ENCODE measurements at places on chromosomes 11 and 22.

DNA sequence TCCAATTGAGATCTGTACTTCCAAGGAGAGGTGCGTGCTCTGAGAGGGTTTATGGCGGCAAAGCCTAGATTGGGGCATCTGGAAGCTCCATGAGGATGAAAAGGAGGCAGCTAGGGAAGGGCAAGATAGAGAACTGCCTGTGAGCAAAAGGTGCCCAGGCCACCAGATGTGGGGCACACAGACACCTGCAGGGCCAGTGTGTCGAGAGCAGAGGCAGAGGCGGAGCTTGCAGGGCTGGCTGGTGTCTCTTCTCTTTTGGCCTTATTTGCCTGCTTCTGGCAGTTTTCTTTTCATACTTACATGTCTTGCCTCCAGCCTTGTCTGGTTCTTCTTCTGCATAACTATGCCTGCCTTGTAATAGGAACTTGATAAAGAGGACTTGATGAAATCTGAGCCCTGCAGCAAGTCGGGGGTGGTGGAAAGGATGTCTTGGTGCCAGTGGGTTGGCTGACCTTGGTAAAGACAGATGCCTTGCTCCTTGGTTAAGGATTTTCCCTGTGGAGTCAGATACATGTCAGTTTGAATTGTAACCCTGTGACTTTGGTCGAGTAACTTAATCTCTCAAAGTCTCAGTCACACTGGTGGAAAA is 680.3 kb downstream of the NTM start:
- DNase-seq: no peak

DNA sequence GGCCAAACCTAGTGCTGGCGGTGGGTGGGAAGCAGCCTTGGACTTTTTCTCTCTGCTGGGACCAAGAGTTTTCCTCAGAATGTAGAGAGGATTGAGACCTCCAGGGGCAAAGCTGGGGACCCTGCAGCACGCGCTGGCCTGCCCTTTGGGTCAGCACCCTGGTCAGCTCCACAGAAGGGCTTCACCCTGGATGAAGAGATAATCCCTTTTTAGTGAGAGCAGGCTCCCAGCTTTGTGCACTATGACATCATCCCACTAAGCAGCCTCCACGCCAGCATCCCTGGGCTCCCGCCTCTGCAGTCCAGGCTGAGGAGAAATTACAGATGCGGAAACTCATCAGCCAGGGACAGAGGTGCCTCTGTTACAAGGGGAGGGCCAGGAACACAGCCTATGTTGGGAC is 23.5 kb downstream of the DRICH1 start:
- no peak for DNase-seq

DNA sequence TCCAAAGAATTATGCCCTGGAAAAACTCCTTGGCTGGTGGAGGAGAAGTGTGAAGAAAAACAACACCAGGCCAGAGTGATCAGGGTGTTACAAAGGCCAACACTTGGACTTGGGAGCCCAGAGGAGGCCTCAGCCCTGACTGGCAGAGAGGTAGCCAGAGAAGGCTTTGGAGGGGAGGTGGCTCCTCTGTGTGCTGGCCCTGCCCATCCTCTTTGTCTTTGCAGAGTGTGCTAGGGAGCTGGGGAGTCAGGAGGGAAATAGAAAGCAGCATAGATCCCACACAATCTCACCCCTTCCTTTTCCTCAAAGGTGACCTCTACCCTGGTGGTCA is 12.0 kb upstream of the P2RY6 start:
- no peak for DNase-seq

DNA sequence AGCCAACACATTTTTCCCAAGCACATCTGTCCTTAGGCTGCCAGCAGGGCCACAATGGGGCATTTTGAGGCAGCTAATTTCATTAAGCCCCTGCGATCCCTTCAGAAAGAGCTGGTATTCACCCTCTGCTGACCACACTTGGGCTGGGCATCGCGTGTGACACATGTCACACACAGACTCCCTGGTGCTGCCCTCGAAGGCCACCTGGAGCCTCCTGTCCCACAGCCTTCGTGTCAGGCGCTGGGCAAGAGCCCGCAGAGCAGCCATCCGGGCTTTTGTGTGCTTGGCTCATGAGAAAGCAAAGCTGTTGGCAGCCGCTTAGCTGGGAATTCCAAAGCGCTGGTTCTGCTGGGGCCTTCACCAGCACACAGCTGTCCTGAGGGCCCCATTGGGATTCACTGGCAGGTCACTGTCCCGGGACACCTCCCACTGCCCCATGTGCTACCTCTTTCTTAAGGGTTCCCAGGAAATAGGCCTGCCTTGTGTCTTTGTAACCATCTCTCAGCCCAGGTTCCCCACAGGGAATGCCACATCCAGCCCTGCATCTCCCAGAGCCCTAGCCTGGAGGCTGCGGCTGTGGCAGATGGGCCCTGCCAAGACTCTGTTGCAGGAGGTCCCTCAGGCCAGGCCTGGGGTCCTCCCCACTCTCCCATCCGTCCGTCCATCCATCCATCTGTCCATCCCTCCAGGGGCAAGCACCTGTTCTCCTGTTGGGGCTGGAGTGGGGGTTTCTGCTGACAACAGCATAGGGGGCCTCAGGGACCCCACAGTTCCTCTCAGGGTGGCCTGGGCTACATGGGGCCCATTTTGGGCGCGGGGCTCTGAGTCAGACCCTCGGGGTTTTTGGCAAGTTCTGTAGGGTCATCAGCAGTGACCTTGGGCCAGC is 4.9 kb downstream of the CLDN5 start:
- DNase-seq: no peak

GRCh38 chr22:35477911-35478582 is 62.6 kb upstream of the RASD2 start:
- no peak for DNase-seq

GRCh38 chr11:94131718-94132115 is 3.1 kb downstream of the PANX1 start:
- DNase-seq: no peak

GRCh38 chr11:70421123-70421522 is 22.8 kb downstream of the CTTN start:
- DNase-seq: no peak

DNA sequence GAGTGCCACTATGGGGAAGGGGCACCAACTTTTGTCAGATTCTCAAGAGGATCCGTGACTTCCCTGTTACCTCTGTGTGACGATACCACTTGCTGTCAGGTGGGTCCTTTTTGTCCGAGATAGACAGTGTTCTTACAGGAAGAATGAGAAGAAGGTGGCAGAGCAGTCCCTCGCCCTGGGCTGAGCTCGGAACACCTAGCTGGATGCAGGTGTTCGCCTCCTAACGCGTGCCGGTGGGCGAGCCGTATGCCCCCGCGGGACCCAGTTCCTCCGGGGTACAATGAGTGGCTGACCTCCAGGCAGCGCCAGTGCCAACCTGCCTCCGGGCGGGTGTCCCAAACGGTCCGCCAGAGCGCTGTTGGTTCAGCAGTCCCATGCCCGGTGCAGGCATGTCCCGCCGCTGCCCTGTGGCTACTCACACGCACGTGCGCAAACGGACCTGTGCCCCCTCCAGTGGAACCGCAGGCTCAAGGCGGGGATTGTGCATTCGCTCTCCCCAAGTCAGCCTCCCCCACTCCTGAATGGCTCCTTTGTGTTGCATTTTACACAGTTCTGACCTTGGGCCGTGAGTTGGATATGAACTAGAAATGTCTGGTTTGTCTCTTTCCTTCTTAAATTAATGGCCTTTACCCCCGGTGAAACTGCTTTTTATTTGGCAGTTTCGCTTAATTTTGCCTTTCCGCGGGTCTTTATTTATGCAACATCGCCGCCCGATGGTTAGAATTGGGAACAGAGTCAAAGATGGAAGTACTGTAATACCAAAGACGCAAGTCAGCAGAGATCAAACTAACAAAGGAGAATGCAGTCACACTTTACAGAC is 1.1 kb upstream of the ABTB2 start:
- peak; percentile 74 for DNase-seq

- DNase-seq: peak; percentile 64
These were observed 15.0 kb downstream of the RHOD start for GRCh38 chr11:67071420-67072284.

DNA sequence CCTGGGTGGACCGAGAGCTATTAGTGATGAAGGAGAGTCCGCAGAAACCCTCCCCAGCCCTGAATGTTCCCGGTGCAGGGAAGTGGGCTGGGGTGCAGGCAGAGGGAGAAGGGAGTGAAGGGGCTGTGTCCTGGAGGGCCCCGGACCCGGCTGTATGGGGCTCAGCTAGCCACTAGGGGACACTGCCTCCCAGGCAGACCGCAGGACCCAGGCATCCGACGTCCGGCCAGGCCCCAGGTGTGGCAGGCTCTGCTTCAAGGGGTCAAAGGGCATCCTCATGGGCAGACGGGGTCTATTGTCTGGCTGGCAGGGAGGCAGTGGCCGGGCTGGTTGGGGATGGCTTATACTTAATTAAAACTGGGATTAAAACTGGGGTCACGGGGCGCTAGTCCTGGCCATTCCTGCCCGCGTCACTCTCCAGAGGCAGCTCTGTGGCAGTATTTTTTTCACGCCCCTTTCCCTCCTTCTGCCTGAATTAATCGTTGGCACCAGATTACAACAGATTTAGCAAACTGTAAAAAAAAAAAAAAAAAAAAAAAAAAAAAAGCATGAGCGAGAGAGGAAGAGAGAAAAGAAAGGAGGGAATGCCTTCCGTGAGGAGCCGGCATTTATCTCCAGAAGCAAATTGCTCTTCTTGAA is 5.1 kb downstream of the FLRT1 start:
- DNase-seq: no peak

GRCh38 chr11:45385844-45386243 is 99.7 kb upstream of the SYT13 start:
- no peak for DNase-seq

- DNase-seq: no peak
These were observed 22.4 kb upstream of the RDX start for GRCh38 chr11:110318638-110319404.

DNA sequence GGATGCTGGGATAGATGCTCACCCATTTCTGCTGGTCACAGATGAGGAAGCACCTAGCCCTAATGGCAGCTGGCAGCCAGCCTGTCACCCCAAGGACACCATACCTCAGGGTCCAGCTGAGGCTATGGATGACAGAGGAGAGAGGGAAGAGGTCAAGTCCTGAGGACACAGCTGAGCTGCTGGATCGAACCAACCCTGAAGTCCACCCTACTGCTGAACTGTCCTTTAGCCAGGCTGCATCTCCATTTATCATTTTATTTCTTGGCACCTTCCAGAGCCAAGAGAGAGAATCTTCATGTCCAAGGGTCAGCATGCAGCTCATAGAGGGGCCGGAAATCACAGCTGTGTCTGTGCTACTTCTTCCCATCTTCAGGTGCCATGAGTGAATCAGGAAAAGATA is 30.9 kb downstream of the RPS6KA4 start:
- no peak for DNase-seq

DNA sequence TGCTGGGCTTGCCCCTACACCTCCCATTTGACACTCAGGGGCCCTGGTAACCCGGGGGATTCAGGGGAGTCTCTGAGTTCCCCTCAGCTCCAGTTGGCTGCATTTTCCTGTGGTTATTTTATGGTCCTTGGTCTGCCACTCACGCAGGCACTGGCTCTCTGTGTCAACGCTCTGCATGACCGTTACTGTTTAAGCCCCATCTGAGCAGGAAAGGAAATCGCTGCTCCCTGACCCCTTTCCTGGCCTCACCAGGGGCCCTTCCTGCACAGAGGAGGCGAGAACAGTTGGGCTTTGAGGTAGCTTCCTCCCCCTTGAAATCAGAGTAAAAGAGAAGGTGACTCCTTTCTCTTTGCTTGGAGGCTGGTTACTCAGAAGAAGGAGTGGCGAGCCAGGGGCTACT is 2.4 kb downstream of the C1QTNF4 start:
- no peak for DNase-seq

DNA sequence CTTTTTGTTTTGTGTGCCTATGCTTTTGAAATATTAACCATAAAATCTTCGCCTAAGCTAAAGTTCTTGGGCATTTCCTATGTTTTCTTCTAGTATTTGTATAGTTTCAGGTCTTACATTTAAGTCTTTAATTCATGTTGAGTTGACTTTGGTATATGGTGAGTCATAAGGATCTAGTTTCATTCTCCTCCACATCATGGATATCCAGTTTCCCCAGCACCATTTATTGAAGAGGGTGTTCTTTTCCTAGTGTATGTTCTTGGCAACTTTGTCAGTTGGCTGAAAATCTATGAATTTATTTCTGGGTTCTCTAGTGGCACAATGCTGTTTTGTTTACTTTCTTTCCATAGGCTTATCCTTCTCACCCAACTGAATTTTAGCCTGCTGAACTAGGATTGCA is 49.0 kb downstream of the CTSC start:
- no peak for DNase-seq

DNA sequence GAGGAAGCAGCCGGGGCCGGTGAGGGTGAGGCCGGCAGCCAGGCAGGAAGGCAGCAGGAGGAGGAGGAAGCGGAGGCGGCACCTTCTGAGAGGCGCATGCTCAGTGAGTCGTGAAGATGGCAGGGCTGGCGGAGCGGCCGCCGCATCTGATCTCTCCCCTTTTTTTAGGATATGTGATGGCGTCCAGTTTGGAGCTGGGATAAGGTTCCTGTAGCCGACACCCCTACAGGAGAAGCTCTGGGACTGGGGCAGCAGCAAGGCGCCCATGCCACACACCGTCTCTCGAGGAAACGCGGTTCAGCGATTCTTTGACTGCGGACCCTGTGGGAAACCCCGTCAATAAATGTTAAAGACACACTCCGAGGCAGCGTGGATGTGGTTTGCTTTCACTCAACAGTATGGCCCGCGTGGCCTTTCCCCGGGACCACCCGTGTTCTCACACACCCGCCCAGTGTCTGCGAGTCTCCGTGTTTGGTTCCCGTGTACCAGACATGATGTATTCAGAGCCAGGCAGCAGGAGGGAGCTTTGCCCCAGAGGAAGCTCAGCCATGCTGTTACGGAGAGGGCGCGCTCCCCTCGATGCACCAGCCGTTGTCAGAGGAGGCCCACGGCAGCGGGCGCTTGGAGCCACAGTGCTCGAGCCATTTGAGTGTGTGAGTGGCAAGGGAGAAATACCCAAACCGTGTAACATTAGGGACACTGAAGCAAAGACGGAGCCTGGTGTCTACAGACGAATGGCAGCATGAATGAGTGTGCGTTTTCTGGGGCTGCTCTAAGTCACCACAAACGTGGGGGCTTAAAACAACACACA is 27.7 kb upstream of the PARVB start:
- DNase-seq: peak; percentile 71

DNA sequence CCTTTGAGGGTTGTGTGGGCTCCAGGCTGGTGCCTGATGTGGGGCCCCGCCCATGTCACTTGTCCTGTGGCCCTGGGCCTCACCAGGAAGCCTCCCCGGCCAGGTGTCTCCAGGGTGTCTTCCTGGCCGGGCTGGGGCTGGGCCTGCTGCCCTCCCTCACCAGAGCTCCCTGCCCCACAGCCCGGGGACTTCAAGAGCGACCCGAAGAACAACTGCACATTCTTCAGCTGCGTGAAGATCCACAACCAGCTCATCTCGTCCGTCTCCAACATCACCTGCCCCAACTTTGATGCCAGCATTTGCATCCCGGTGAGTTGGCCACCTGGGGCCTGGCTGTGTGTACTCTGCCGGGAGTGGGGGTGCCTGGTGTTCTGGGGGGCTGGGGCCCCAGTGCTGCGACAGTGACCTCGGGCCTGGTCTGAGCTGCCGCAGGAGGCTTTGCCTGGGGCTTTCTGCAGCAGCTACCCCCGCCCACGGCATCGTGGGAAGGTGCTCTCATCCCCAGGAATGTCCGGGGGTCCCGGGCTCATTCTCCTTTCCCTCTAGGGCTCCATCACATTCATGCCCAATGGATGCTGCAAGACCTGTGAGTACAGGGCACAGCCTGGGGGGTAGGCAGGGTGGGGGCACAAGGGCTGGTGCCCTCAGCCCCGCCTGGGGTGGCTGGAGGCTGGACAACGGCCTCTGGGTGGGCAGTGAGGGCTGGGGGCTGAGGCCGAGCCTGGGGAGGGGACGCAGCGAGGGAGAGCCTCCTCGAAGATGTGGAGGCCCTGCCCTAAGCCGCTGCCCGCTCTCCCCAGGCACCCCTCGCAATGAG is 34.6 kb downstream of the MUC2 start:
- DNase-seq: no peak
